ENCODE measurements at places on chromosomes 16 and 17. TPM values are rescaled to one million over a fixed set of nuclear protein-coding genes. Genes with fewer than 3 reads are reported as not detected.

Gene RAB37
- 1.8 TPM for total RNA-seq

Gene IGSF6
- total RNA-seq, result 0.83 TPM

Gene ATAD5
- 1.6 TPM for total RNA-seq

Gene CHP2
- total RNA-seq, result not detected

- no peak for DNase-seq
Observed at GRCh38 chr16:78256686-78257375, 157.4 kb downstream of the WWOX start.

DNA sequence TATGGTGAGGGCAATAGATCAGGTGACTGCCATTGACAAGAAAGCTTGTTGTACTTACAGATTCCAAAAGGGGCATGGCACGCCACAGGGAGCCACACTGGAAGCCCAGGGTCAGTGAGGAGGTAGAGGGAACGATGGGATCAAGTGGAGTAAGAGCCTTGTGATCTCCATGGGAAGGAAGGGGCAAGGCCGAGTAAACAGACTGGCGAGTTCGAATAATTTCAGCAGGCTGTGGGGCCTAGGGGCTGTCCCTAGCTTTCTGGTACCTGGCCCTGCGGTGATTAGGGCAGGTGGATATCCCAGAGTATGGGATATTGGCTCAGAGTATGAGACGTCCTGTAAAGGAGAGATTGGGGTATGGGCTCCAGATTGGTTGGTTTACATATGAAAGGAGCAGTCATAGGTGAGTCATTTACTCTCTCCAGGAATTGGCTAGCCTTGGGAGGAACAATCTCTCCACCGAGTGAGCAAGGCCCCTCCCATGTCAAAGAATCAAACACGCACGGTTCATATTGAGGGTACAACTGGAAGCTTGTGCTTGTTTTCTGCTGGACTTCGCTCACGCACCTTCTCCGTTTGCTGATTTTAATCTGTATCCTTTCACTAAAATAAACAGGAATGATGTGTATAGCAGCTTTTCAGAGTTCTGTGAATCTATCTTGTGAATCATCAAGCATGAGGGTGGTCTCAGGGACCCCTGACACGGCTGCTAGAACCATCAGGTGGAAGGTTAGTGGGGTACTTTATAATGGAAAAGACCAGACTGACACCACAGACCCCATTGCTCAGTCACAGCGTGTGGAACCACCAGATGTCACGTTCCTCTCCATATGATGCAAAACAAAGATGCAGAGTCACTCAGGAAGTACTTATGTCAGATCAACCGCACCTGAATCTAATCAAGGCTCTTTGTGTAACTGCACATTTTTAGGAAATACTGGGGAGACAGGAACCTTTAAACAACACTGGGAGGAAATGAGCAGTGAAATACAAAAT lies 27.9 kb downstream of the GABARAPL2 start:
- DNase-seq, result no peak

DNA sequence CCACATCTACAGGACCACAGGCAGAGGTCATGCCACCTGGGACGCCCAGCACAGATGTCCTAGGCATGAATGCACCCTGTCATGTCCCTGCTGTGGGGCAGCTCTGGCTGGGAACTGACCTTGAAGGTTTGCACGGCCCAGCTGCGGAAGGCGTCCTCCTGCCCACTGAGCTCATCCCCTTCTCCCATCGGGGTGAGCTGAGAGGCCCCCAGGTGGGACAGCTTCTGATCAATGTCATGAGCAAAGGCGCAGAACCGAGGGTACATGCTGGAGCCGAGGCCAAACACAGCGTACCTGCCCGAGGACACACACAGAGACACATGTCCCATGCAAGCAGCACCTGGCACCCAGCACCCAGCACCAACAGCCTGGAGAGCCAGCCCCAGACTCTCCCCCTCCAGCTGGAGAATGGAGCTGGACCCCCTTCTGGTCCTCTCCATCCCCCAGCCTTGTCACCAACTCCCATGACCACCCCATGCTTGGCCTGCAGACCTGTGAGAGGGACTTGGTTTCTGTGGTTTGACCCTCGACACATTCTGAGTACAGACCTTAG lies 31.4 kb downstream of the NOS2 start:
- DNase-seq, result no peak

Gene EME1
- 0.93 TPM for total RNA-seq

Gene CASKIN1
- total RNA-seq, result 0.13 TPM

Gene KRT10
- 10.0 TPM for total RNA-seq

Gene KANSL1
- total RNA-seq, result 209 TPM

GRCh38 chr17:4482338-4483011 lies 16.2 kb upstream of the SPNS2 start:
- no peak for DNase-seq

Gene ZNF213
- total RNA-seq, result 5.2 TPM

- no peak for DNase-seq
Observed at GRCh38 chr17:8868529-8868951, 1.1 kb upstream of the PIK3R6 start.

GRCh38 chr16:10597187-10597601 lies 16.8 kb upstream of the EMP2 start:
- DNase-seq, result no peak

GRCh38 chr17:12987120-12987519 lies 30.7 kb downstream of the ELAC2 start:
- no peak for DNase-seq

Gene NUTF2
- total RNA-seq, result 153 TPM

GRCh38 chr17:81817758-81818147 lies 13.8 kb downstream of the GCGR start:
- DNase-seq, result no peak

- DNase-seq, result no peak
Observed at GRCh38 chr17:83036193-83036592, 43.2 kb upstream of the METRNL start.

DNA sequence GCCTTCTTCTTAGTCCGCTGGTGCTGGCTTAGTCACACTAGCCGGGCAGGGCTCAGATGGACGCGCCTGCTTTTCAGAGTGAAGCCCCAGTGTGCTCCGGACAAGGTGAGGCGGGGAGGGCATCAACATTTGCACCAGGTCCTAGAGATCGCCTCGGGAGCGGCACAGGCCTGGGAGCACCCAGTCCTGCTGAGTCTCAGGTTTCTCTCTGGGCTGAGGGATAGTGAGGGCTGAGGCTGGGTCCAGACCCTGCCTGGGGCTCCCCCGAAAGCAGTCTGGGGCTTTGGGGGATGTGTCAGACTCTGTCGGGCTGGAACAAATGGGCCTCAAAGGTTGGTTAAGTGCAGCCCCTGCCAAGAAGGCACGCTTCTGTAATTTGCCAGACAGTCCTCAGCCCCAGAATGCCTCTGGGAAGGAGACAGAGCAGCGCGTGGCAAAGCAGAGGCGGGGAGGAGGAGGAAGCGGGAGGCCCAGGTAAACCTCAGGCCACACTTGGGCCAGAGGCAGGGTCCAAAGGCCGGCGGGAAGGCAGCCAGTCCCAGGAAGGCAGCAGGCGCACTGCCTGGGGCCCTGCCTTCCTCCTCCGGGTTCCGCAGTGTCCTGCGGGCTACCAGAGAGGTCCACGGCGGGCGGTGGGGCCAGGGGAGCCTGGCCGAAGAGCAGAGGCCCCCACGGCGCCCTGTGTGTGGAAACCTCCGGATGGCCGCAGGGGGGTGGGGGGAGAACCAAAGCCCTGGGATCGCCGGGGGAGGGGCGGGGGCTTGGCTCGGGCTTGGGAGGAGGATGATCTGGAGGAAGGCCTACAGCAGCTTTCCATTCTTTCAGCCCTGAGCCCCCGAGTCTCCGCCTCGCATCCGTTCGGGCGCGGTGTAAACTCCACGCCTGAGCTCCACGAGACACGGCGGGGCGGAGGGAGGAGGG lies 39.5 kb upstream of the ATP2A3 start:
- DNase-seq, result no peak

GRCh38 chr16:48608871-48609651 lies 919 bp downstream of the N4BP1 start:
- DNase-seq, result peak; percentile 55

GRCh38 chr16:89343501-89344457 lies 126.3 kb downstream of the ZNF778 start:
- DNase-seq, result no peak

- no peak for DNase-seq
Observed at GRCh38 chr16:57920215-57920879, 50.6 kb downstream of the CNGB1 start.

DNA sequence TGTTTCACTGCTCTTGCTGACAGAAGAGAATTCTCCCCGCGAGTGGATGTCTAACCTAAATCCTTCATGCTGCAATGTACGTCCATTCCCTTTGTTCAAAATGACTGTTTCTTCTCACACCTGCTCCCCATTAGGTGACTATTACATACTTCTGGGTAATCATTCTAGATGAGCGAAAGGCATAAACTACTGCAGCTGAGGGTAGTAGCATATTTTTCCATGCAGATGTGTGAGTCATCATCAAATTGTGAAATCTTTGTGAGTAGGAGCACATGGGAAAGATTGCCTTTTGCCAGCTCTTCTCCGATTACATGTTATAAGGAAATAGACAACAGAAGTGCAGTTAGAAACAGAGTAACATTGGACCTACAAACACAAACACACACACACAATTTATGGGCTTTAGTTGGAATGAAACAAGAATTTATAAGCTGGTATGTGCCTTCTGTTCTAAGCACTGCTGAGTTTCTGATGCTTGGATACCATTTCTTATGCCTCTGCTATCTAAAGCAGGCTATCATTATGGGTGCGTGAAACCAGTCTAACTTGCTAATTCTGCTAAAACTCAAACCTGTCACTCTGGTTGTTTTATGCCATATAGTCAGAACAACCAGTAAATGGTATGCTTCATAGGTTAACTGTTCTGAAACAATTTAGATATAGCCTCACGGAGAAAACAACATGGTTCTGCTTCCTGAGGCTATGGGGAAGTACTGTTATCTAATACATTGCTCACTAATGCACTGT lies 346.9 kb upstream of the PSMD7 start:
- DNase-seq, result no peak

- DNase-seq, result no peak
Observed at GRCh38 chr17:72811976-72812687, 280.4 kb downstream of the SLC39A11 start.

DNA sequence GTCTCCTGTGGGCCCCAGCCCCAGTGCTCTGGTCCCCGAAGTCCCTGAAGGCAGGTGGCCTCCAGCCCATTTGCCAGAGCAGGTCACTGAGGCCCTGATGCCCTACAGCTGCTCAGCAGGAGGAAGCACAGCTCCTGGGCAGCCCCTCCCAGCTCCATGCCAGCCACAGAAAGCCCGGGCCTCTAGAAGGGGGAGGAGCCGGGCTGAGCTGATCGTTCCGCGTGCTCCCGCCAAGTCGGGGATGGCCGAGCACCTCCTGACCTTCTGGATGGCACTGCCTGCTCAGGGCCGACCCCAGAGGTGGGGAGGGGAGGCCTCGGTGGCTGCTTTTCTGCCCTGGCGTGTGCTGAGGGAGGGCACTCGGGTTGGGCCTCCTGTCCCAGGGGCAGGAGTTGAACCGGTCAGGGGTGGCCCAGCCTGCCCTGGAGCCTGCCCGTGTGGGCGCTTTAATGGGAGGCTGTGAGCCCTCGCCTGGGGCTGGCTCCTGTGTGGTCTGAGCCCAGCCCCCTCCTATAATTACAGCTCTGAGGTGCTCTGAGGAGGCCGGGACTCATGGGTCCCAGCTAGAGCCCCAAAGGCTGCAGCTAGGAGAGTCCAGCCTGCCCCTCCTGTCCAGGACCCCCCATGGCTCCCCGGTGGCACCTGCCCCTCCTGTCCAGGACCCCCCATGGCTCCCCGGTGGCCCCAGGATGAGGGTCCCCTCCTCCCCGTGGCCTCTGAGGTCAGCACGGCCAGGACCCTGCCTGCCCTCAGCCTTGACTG lies 29.7 kb downstream of the ZFPM1 start:
- no peak for DNase-seq

GRCh38 chr17:34248511-34249024 lies 6.5 kb upstream of the CCL2 start:
- no peak for DNase-seq

Gene LPCAT2
- total RNA-seq, result 239 TPM

- no peak for DNase-seq
Observed at GRCh38 chr16:622920-623280, 7.9 kb upstream of the WFIKKN1 start.

DNA sequence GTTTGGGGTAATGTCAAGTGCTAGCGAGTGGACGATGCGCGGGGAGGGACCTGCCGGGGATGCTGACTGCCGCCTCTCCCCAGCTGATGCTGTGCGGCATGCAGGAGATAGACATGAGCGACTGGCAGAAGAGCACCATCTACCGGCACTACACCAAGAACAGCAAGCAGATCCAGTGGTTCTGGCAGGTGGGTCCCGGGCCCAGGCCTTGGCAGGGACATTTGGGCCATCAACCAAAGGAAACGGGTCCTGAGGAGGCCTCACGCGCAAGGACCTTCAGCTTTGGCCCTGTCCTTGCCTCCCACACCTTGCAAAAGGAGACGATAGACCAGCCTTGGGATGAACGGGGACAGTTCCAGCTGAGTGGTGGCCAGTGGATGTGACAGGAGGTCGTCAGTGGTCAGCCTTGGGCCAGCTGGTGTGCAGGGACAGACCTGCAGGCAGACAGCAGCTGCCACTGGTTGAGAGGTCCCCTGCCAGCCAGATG lies 13.6 kb upstream of the CLEC18A start:
- no peak for DNase-seq

DNA sequence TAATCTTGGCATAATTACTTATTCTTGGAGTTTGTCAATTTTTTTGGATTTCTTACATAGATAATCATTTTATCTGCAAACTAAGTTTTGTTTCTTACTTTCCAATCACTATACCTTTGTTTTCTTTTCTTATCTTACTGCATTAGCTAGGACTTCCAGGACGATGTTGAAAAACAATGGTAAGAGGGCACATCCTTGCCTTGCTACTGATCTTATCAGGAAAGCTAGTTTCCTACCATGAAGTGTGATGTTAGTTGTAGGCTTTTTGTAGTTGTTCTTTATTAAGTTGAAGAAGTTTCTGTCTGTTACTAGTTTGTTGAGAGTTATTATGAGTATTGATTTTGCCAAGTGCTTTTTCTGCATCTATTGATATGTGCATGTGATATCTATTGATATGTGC lies 31.0 kb downstream of the CDH13 start:
- DNase-seq, result no peak

Gene HIGD1B
- total RNA-seq, result not detected

GRCh38 chr16:51002881-51003490 lies 148.1 kb downstream of the SALL1 start:
- DNase-seq, result no peak

DNA sequence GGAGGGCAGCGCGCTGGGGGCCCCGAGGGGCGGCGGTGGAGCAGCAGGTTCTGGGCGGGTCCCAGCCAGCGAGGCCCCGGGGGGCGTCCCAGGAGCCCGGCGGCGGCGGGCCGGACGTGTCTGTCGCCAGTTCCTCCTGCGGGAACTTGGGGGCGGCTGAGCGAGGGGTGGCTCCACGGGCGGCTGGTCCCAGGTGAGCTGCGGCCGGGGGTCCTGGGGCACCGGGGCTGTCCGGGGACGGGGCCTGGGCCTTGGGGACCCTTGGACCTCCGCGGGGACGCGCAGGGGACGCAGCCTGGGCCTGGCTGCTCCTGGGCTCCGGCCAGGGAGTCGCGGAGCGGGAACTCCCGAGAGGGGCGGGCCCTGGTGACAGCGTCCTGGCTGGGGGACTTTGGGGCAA lies 54.2 kb upstream of the ZNF267 start:
- DNase-seq, result no peak

Gene KRTAP9-8
- total RNA-seq, result not detected

Data from thyroid gland (tissue), 4 donors.